AG20443 (cell line): ENCODE measurements at places on chromosomes 7 and 10.

GRCh38 chr10:79431891-79432831 is 13.3 kb downstream of the ZCCHC24 start:
- peak; percentile 54 for DNase-seq

DNA sequence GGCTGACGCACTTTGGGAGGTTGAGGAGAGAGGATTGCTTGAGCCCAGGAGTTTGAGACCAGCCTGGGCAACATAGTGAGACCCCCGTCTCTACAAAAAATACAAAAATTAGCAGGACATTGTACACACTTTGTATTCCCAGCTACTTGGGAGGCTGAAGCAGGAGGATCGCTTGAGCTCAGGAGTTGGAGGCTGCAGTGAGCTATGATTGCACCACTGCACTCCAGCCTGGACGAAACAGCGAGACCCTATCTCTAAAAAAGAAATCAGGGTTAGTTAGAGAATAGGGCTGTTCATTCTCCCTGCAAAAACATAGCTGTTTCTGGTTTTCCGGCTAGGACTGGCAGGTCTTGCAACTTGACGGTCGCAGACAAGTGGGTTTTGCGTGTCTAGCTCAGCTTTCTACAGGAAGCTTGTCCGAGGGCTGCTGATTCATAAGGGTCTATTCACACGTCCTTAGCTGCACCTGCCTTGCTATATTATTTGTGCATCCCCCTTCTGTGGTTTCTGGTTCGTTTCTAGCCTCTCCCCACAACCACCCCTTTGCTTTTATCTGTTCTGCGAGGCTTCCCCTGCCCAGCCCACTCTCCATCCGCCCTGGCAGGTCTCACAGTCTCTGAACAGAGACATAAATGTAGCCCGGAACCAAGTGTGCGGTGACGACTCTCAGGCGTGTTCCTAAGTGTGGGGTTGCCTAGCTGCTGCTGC is 10.7 kb downstream of the AMZ1 start:
- no peak for DNase-seq

DNA sequence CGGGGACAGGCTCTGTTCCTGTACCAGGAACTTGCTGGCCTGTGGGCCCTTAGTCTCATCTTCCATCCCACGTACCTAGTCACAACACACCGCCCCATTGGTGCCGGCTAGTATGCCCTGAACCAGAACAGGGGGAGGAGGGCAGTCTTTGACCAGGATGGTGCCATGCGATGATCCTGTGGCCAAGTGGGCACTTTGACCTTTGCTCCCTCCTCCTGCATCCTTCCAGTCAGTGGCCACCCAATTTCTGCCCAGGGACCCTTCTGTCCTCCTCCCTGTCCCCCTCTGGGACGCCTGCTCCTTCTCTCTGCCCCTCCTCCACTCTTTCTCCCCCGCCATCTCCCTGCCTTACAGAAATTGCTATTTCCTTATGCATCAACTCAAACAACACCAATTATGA is 126.3 kb upstream of the CHST15 start:
- no peak for DNase-seq

DNA sequence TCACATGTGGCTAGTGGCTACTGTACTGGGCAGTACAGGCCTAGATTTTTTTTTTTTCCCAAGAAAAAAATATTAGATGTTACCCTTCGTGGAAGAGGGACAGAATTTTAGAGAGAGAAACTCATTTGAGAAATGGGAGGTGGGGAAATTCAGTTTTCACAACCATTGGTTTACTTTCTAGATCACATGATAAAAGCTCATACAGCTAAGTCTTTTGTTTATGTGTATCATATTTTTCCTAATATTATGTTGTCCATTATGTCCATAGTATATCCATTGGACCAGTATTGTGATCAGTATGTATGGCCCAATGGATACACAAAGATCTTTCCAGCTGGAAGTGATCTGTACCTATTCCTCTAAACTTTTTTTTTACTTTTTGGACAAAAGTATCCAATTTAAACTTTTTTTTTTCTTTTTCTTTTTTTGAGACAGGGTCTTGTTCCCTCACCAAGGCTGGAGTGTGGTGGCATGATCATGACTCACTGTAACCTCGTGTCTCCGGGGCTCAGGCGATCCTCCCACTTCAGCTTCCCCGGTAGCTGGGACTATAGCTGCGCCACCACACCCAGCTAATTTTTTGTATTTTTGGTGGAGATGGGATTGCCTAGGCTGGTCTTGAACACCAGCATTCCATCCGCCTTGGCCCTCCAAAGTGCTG is 4.1 kb downstream of the CALU start:
- DNase-seq, result no peak

DNA sequence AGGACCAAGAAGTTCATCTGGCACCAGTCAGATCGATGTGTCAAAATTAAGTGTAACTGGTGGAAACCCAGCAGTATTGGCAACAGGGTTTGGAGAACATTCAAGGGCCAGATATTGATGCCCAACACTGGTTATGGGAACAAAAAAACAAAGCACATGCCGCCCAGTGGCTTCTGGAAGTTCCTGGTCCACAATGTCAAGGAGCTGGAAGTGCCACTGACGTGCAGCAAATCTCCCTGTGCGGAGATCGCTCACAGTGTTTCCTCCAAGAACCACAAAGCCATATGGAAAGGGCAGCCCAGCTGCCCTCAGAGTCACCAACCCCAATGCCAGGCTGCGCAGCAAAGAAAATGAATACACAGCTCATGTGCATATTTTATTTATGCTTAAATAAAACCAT is 10.1 kb upstream of the C7orf33 start:
- DNase-seq, result no peak

DNA sequence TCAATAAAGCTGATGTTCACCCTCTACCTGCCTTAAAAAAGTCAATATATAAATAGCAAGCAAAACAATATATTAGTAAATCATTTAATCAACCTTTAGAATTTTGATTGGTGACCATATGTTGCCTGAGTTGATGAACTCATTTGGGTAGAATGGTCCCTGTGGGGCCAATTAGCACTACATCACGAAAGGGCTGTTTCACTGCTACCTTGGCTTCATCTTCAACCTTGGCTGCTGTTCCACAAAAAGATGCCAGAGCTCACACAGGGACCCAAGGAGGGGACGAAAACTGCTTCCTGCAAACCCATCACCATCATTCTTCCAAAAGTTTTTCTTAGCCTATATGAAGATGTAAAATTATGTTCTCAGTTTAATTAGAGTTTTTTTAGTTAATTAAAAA is 35.4 kb upstream of the HBP1 start:
- DNase-seq, result no peak

DNA sequence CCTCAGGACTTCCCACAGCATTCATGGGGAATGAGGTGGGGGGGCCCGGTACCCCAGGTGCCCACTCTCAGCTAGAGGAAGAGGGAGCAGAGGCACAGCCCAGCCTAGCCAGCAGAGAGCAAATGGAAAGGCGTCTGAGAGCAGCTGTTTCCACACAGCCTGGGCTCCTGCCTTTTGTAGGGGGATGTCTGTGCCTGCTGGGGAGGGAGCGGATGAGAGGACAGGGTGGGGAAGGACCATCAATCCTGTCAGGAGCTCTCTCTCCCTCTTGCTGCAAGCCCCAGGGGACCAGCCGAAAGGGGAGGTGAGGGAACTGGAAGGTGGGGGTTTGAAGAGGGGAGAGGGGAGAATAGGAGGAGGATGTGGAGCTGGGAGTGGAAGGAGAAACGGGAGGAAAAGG is at the start of gene PKD2L1:
PKD2L1 (minus strand) TSS at position 150 of the 400 bp plus-strand sequence; CDS start at position 25, 125 bp downstream.
- no peak for DNase-seq

DNA sequence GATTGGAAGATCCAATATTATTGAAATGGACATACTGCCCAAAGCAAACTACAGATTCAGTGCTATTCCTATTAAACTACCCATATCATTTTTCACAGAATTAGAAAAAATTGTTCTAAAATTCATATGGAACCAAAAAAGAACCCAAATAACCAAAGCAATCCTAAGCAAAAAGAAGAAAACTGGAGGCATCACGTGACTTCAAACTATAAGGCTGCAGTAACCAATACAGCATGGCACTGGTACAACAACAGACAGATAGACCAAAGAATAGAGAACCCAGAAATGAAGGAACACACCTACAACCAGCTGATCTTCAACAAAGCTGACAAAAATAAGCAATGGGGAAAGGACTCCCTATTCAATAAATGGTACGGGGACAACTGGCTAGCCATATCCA is 765.4 kb downstream of the SORCS3 start:
- no peak for DNase-seq

DNA sequence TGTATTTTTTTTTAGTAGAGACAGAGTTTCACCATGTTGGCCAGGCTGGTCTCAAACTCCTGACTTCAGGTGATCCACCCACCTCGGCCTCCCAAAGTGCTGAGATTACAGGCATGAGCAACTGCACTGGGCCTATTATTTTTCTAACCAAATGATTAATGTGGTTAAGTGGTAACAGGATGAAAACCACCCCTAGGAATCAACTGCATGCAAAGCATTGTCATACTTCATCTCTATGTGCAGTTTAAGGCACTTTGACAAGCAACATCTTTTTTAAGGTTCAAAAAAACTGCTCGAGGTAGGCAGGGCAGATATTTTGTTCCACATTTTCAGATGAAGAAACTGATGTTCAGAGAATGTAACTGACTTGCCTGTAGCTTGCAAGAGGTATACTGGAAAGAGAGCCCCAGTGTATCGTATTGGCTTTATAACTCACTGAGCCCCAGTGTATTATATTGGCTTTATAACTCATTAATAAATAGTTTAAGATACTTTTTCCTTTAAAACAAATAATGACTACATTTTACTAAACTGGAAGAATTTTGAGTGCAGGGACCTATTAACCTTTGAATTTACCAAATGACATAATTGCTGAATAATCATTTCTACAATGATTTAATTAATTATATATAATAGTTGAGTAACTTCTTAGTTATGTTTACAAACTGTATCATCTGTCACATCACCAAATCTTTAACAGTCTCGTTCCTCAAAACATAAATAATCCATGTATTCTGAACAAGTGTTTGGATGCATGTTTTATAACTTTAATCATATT is 38.1 kb downstream of the RTKN2 start:
- peak; percentile 9 for DNase-seq

DNA sequence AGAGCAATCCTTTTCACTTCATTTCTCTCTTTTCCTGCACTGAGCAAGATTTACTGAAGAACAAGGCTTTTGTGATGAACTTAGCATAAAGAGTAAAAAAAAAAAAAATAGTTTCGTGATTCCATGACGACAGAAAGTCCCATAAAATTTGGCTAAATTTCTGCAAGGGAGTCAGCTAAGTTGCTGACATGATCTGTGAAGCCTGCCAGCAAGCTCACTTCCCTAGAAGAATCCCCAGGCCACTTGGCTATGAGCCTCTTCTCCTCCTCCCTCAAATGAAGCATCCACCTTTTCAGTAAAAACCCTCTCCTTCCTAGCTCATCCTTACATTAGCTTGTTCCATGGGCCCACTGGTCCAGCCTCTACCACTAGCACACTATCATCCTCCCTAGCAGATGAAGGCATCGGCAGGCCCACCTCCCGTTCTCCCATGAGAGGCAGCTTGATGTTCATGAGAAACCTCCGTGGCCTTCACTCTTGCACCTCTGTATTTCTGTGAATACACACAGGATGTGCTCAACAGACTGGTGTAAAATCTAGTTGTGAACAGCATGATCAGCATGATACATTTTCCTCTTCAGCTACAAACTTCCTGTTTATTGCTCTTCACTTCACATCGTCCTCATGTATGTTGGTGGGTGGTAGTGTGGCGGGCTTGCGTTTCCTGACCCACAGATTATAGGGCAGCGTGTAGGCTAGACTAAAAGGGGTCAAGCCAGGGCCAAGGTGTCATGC is 30.9 kb downstream of the GIMAP8 start:
- no peak for DNase-seq

DNA sequence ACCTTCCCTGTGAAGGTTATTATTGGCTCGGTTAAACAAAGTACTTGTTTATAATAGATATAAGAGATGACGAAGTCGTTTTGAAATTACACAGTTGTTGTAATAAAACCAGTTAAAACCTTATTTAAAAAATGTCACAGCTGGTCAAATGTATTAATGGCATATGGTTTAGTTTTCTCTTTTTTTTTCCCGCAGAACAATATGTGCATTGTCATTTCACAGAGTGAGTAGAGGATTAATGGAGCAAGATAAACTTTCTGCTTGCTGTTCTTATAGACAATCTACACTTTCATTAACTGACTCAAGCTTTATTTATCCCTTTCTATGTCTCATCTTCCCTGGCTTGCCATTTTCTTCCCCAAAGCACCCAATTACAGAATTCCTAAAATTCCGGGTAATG is 404.3 kb upstream of the NPVF start:
- no peak for DNase-seq

DNA sequence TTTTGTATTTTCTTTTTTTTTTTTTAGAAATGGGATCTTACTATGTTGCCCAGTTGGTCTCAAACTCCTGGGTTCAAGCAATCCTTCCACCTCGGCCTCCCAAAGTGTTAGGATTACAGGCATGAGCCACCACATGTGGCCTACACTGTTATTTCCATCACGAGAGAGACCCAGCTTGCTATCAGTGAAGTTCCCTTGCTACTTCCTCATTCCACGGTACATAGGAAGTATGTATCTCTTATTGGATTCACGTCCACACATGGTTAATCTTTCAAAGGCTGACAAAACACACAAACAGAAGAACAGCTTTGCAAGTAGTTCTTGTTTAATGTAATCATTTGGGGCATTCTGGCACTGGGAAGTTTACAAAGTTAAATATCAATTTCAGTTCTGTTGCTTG is 50.9 kb downstream of the DCLRE1A start:
- DNase-seq, result no peak
